ENCODE measurements at places on chromosomes 5 and 9. TPM values are rescaled to one million over a fixed set of nuclear protein-coding genes. Genes with fewer than 3 reads are reported as not detected.
A peak's percentile ranks its signal among the peaks of the same experiment; 100 is the strongest.

Gene LECT2
- not detected for total RNA-seq

Gene STPG3
- total RNA-seq: not detected

Gene GOLGA2
- total RNA-seq: 83.6 TPM

Gene IL3
- not detected for total RNA-seq

Gene CNTNAP3
- 2.3 TPM for total RNA-seq

Gene ROR2
- total RNA-seq: 8.3 TPM

Gene TMEM232
- total RNA-seq: 3.1 TPM

Gene PIP5KL1
- total RNA-seq: 1.9 TPM

Gene NUTM2F
- not detected for total RNA-seq

- no peak for DNase-seq
Measured at GRCh38 chr5:141657937-141658545, 6.8 kb upstream of the FCHSD1 start.

DNA sequence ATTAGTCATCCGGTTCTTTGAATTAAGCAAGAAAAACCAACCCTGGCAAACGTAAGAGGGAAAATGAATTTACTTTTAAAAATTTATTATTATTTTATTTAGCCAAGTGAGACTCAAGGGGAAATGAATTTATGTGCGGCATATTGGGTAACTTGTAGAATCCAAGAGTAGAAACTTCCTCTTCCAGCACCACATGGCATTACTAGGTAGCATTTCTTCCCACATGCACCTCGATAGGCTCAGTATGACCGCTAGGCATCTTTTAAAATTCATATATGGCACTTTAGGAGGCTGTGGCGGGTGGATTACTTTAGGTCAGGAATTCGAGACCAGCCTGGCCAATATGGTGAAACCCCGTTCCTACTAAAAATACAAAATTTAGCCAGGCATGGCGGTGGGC is 17.6 kb upstream of the MYO10 start:
- no peak for DNase-seq

DNA sequence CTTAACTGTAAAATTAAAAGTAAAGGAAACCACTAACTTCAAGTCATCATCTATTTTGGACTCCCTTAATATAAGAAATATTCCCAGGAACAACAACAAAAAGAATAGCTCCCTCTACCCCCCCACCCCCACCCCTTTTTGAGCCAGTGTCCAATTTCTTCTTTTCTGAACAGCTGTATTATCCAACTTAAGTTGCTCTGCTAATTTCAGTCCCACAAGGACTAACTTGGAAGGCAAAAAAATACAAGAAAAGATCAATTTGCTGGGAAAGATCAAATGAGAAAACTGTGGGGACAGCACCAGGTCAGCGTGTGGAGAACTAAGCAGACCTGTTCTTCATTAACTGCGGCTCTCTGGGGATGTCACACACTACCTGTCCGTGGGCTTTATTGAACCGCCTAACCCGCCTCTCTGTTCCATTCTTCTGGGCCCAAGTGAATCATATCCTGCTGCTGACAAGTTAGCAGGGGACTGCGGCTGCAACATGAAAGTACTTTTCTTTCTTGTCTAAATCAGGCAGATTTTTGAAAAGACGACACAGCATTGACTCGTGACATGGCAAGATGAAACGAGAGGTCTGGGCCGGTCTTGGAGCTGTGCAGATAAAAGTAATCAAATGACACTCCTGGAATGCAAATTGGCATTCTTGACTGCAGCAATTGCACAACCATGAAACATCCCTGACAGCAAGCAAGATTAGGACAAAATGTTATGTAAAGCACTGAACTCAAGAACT is 2.7 kb downstream of the BNC2 start:
- peak; percentile 33 for DNase-seq

- no peak for DNase-seq
Measured at GRCh38 chr5:39399135-39400036, 25.4 kb downstream of the DAB2 start.

DNA sequence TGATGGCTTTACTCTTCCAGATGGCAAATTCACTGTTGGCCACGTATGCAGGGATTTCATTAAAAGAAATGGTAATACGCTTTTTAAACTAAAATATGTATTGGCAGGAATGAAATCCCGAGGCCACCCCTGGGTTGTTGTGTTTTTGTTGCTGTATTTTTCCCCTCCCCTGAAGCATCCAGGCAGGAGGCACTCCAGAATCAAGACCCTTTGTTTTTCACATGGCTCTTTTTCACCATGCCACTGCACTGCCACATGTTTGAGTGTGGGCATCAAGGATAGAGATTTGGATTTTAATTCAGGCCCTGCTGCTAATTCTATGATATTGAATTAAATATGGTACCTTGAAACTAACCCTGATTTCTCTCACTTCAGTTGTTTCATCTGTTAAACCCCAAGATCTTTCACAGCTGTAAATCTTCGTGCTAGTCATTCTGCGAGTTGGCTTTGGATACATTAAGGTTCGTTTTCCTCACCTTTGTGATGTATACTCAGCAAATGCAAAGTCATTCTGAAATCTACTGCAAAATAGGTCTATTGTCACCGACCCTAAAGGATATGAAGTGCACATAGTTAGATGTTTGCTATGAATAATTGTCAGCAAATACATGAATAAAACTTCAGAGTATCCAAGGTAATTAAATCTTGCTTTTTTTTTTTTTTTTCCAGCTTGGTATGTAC is 533.4 kb downstream of the PTPRD start:
- DNase-seq: no peak

DNA sequence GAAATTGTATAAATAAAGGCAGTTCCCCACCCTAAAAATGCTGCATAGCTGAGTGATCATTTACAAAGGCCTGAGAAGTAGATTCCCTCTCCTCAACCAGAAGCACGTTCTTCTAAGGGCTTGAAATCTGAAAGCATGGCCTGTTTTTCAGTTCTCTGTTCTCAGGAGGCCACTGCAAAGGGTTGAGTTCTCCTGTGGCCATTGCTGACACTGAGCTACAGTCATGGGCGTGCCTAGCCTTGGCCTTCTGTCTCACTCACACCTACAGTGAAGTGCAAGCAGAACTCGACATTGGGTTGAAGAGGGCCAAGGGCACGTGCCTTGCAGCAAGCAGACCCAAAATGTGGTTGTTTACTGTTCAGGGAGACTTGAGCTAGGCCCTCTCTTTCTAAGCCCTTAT is 276.6 kb upstream of the VLDLR start:
- DNase-seq: no peak

GRCh38 chr9:105683688-105684275 is 10.6 kb upstream of the TMEM38B start:
- DNase-seq: no peak

- DNase-seq: no peak
Measured at GRCh38 chr9:115016344-115016743, 86.0 kb upstream of the TNFSF8 start.

DNA sequence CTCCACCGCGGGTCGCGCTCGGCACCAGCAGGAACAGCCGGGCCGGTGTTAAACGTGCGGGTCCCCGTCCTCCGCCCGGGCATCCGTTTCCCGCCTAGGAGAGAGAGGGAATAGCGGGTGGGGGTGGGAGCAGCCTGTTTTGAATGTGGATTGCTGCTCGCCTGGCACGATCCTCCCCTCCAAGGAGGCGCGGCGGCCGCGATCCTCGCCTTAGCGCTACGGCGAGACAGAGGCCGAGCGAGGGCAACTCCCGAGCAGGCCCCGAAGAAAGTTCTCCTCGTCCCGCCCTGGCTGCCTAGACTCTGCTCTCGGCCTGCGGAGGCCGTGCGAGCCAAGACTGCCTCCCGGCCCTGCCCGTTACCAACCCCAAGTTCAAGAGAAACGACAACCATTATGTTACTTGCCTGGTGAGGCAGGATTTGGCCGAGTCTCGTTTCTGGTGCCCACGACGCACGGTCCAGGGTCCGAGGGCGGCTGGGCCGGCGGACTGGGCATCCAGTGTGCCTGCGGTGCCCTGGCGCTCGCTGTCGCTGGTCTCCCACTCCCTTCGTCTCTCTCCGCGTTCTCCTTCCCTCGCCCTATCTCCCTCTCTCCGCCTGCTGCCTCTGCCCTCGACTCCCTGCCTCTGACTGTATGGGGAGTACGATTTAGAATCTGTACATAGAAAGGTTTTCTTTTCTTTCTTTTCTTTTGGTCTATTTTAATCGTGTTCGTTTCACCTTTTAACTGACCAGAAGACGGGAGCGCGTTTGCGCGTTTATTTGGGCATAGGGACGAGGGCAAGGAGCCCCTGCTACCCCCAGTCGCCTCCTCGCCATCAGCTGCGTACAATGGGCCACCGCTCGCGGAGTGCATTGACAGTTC is 724 bp downstream of the NR2F1-AS1 start:
- DNase-seq: no peak

- DNase-seq: no peak
Measured at GRCh38 chr5:176183321-176184074, 54.7 kb upstream of the SIMC1 start.

DNA sequence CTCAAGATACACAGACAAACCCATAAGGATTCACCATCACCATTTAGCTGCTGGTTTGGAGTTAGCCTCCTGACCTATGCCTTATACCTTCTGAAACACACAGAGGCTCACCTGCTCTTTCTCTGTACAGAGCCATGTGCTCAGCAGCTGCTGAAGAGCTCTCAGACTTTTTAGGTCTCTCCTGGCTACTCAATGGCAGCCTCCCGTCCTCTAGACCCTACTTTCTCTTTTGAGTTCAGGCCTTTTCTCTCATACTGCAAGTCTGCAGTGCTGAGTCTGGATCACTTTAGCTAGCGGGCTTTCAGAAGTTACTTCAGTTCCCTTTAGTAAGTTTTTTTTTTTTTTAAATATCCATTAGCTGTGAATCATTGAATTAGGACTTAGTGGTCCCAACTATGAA is 25.7 kb downstream of the LVRN start:
- DNase-seq: no peak

DNA sequence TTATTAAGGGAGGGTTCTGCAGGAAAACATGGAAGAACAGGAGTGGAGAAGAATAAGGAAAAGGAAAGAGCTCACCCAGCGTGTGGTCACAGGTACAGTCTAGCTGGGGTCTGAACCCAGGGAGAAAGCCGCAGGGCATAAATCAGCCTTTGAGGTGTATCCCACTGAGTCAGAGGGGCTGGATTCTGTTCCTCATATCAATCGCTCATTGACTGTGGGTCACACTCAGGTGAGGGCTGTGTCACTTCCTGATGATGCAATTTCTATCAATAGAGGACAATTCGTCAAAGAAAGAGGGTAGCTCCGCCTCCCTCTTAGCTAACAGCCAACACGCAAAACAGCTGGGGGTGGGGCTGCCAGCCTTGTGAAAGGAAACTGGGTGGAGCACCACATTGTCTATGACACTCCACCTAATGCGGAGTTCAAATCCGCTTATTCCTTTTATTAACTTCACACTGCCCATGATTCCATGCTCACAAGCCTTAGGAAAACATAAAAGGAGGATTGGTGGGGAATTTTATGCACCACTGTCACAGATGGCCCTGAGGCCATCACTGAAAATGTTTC is 176.2 kb downstream of the ICE1 start:
- DNase-seq: no peak

Data from left colon (tissue), 2 donors.